COLO829 (cell line): ENCODE measurements at places on chromosomes 11 and 22.

- no peak for DNase-seq
Measured at GRCh38 chr11:114193730-114194679, 102.2 kb upstream of the NNMT start.

DNA sequence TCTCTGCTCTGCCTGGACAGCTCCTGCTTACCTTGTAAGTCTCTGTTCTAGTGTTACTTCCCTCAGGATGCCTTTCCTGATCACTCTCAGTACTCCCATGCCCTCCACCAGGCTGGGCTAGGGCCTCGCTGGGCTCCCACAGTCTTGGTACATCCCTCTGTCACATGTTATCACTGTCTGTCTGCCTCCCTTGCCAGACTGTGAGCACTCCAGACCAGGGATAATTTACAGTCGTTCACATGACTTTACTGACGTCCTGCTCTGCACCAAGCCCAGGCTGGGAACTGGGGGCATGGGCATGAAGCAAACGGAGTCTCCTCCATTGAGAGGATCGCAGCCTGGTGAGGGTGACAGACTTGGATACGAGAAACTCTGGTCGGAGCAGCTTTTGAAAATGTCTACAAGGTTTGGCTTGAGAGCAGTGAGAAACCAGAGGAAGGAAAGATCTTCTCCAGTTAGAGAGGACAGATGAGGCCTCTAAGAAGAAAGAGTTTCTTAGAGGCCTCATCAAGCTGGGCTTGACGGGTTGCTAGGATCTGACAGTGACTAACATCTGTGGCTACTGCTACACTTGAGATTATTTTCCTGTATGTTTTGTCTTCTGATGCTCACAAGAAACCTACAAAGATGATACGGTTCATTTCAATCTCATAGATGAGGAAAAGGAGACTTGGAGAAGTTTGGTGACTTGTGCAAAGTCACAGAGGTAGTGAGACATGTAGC, 12.5 kb downstream of the USP35 start:
- no peak for DNase-seq

DNA sequence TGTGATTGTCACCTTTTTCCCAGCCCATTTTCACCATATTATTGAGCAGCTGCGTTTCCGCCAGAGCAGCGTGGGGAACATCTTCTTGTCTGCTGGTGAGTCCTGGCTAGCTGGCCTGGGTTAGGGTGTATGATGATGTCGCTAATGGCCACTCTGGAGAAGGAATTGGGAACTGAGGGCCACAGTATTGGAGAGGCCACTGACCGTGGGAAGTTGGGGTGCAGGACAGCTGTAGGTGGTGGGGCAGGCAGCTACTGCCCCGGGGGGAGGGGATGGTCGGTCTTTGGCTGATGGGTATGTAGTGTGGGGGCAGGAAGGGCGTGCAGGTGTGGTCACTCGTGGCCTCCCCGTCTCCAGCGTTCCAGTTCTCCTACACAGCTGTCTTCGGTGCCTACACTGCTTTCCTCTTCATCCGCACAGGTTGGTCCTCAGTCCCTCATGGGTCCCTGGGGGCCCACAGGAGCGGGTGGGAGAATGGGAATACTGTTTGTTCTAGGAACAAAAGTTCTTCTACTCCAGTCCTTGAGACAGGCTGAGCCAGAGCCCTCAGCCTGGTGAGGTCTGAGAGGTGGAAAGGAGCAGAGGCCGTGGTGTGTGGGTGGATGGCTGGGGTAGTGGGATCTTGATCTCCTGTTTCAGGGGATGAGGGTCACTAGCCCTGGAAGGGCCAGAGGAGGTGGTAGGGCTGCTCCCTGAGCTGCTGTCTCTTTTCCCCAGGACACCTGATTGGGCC, 2.1 kb downstream of the RCE1 start:
- no peak for DNase-seq

DNA sequence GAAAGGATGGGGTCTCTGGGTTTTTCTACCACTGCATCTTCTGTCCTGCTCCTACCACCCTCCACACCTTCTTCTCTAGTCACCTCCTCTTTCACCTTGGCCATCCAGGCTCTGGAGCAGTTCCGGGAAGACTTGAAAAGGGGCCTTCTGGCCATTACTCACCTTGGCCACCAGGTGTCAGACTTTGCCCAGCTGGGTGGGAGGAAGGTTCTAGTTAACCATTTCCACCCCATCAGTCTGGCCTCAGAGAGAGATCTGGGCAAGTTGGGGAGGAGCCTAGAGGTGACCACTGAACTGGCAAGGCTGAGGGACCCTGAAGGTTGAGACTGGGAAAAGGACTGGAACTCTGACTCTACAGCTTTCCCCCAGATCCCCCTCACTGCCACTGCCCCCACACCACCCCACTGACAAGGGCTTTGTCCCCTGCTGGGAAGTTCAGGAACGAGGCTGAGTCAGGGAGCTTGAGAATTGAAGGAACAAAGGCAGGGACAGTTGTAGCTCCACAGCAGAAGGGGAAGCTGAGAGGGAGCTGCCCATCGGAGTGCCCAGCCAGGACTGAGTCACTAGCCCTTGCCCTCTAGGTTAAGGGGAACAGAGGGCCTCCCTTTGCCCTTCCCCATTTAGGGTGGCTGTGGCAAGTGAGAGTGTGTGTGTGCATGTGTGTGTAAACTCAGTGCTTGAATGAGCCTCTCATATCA, 3.7 kb upstream of the POLD4 start:
- DNase-seq: peak; percentile 78

DNA sequence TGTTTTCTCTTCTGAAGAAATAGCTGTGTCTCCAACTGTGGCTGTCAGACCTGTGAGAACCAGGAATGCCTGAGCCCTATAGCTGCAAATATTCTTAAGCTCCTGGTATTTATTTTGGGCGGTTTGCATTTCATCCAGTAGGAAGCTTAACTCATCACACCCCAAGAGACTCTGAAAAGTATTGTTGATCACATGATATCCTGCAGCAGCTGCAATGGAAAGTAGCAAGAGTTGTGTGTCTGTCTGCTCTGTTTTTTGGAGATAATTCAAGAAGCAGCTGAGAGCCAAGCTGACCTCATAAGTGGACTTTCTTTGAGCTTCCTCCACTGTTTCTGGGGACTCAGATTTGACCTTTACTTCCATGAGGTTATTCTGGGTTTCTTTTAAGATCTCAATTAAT, 36.4 kb upstream of the MRPL17 start:
- DNase-seq: no peak
